Activated naive CD4-positive, alpha-beta T cell treated with anti-CD3 and anti-CD28 coated beads for 36 hours (primary cell): ENCODE measurements at places on chromosomes 3 and 15. TPM values are rescaled to one million over a fixed set of nuclear protein-coding genes. Genes with fewer than 3 reads are reported as not detected.

TRIM59 gene
- 25.8 TPM for total RNA-seq

STIMATE gene
- 9.7 TPM for total RNA-seq

AGTR1 gene
- total RNA-seq, result not detected

SHF gene
- total RNA-seq, result 2.3 TPM

IL16 gene
- 36.4 TPM for total RNA-seq

EFHB gene
- 0.55 TPM for total RNA-seq

ACKR2 gene
- total RNA-seq, result 0.76 TPM

GUCA1C gene
- not detected for total RNA-seq

CKMT1B gene
- 0.29 TPM for total RNA-seq

SLC22A13 gene
- not detected for total RNA-seq

SFMBT1 gene
- 15.1 TPM for total RNA-seq

GOLGA8B gene
- total RNA-seq, result 67.2 TPM

INSYN1 gene
- total RNA-seq, result not detected

IGSF10 gene
- total RNA-seq, result not detected

GOLGA8J gene
- not detected for total RNA-seq

SMARCC1 gene
- total RNA-seq, result 84.5 TPM

DAPK2 gene
- 0.44 TPM for total RNA-seq

TRH gene
- not detected for total RNA-seq

SLC25A20 gene
- total RNA-seq, result 12.9 TPM

HTR3E gene
- total RNA-seq, result not detected

LSAMP gene
- not detected for total RNA-seq
